ENCODE measurements at places on chromosomes 7 and 10.

DNA sequence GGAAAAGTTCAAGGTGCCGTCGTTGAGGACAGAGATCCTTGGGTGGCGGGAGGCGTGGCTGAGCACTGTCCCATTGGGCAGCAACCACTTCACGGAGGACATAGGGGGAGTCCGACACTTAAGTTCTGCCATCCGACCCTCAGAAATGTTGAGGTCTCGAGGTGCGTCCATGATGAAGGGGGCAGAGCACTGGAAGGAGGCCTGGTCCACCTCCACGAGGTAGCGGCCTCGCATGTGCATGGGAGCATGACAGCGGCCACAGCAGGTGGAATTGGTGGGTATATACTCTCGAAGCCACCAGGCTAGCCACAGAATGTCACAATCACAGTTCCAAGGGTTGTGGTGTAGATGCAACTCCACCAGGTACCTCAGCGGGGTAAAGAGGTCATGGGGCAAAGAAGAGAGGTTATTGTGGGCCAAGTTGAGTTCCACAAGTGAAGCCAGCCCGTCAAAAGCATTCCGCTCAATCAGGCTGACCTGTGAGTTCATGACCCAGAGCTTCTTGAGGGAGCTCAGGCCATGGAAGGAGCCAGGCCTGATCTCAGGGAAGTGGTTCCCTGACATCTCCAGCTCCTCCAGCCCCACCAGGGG lies 1.7 kb downstream of the LRRC4 start:
- DNase-seq, result no peak

- no peak for DNase-seq
Measured at GRCh38 chr10:13346283-13347042, 1.6 kb downstream of the SEPHS1 start.

GRCh38 chr10:125003146-125003900 lies 61.4 kb downstream of the ZRANB1 start:
- no peak for DNase-seq

DNA sequence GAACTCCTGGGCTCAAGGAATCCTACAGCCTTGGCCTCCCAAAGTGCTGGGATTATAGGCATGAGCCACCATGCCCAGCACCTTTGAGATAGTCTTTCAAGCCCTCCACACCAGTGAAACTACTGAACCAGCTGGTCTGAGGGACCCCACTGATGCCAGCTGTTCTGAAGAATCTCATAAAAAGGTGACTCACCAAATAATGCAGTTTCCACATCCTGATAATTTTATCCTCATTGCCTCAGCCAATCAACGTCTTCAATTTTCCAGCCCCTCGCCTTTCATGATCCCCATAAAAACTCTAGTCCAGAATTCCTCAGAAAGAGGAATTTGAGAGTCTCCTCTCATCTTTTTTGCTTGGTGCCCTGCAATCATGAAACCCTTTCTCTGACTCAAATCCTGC lies 1691.6 kb upstream of the LRRTM3 start:
- DNase-seq, result no peak

DNA sequence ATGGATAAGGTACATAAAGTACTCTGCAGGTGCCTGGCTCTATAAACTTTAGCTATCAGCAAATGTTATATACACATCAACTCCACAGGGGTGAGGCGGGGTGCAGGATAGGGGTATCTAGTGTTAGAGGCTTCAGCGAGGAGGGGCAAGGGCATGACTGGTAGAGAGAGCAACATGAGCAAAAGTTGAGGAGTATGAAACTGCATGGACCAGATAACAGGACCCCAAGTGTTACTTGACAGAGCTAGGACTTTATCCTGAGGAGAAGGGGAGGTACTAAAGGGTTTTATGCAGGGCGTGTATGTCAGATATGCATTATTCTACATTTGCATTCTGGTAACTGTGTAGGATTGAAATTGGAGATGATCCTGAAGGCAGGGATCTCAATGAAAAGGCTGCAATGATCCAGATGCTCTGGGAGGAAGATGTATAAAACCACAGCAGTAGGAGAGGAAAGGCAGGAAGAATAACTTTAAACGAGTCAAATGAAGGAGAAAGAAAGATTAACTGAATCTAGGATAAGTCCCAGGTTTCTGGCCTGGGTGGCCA lies 109.8 kb upstream of the FAM133B start:
- no peak for DNase-seq

DNA sequence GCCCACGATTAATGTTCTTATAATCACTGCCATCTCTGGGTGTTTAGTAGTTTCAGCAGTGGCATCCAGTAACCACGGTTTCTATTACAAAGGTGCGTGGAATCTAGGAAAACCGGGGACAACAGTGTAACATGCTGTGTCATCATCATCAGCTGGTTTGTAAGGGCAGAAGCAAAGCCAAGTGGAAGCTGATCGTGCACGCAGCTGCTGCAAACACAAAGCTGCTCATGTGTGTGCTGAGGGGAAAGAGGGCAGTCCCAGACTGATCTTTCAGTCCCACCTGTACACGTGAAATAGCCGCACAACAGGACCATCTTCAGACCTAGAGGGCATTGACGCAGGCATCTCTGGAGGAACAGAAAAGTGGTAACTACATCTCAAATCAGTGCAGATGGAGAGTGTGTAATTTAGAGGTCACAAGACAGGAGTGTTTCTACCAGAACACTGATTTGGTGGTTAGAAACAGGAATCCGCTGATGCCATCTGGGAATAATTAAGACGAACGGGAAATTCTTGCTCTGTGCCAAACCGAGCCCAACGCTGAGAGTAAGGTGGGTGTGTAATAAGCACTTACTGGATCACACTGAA lies 13.4 kb downstream of the ANKRD16 start:
- no peak for DNase-seq

DNA sequence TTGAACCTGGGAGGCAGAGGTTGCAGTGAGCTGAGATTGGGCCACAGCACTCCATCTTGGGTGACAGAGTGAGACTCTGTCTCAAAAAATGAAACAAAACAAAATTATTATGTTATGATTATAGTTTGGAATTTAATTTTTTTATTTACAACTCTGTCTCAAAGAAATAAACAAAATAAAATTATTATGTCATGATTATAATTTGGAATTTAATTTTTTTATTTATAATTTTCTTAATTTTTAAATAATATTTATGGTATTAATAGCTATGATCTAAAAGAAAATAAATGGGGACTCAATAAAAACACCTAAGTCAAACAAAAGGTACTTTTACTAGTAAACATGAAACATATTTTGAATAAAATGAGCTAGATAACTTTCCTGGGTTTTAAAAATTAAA lies 994.8 kb upstream of the GHITM start:
- DNase-seq, result no peak

DNA sequence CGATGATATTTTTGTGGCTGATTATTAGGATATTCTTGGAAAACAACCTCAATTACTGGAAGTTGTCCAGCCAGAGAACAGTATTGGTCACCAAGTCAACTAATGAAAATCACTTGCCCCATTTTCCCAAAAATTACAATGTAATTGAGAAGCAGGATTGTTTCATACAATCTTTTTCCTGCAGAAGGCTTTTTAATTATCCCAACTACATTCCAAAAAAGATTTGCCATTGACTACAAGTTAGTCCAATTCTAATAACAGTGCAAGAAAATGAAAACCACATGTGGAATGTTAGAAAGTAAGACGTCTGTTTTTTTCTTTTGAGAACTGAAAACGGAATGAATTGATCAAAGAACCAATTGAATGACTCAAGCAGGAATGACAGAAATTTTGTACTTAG lies 1195.8 kb downstream of the SORCS1 start:
- no peak for DNase-seq

DNA sequence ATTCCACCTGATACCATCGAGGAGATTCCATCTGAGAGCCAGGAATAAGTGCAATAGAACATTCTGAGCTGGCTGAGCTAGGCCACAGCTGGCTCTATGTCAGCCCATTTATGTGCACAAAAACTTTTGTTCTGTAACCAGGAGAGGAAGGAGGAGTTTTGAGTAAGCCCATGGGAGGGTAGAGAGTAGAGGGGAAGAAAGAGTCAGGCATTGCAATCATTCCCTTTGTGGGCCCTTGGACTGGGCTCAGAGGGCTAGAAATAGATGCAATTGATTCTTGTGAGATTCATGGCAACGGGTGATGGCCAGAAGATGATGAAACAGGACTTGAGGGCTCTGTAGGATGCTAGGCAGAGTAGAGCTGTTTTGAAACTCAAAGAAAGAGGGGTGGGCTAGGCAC lies 104.6 kb upstream of the KIF5B start:
- no peak for DNase-seq

DNA sequence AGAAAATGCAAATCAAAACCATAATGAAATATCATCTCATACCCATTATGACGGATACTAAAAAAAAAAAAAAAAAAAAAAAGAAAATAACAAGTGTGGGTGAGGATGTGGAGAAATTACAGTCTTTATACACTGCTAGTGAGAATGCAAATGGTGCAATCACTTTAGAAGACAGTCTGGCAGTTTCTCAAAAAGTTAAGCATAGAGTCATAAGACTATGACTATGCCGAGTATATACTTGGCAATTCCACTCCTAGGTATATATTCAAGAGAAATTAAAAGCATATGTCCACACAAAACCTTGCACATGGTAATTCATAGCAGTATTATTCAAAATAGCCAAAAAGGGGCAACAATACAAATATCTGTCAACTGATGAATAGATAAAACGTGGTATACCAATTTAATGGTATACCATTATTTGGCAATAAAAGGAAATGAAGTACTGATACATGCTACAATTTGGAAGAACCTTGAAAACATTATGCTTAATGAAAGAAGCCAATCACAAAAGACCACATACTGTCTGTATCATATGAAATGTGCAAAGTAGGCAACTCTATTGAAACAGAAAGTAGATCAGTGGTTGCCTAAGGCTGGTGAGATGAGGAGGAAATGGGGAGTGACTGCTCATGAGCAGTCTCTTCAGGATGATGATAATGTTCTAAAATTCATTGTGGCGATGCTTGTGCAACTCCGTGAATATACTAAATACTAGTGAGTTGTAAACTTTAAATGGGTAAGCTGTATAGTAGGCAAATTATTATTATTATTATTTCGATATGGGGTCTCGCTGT lies 90.1 kb upstream of the NANOS1 start:
- DNase-seq, result no peak

GRCh38 chr10:121493521-121493920 lies 104.7 kb downstream of the FGFR2 start:
- no peak for DNase-seq

DNA sequence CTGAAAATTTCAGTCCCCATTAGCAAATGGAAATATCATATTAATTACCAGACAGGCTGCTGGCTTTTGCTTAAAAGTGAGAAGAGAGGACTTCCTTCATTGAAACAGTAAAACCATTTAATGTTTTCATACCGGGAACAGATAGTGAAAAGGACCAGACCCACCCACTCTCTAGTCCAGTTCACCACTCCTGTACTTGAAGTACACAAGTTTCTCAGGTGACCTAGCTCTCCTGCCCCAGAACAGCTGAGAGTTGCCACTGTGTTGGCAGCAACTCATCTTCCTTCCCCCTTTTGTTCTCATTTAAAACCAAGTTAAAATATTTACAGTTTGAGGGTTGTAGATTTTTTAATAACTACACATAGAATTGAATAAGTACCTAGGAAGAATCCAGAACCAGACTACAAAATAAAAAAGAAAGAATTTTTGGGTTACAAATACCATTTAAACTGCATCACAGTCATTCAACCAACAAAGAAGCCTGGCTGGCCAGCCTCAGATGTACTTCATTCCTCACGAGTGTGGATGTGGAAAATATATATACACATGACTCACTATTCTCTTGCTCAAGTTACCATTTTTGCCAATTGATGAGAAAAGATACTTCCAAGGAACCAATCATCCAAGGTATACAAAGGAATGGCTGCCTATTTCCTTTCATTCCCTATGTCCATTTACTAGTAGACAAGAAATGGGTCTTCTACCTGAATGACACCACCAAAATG lies 68.1 kb downstream of the VPS41 start:
- DNase-seq, result no peak

GRCh38 chr10:5447611-5448071 lies 35.3 kb downstream of the NET1 start:
- no peak for DNase-seq

GRCh38 chr7:33054261-33054964 lies 8.2 kb downstream of the NT5C3A start:
- no peak for DNase-seq

DNA sequence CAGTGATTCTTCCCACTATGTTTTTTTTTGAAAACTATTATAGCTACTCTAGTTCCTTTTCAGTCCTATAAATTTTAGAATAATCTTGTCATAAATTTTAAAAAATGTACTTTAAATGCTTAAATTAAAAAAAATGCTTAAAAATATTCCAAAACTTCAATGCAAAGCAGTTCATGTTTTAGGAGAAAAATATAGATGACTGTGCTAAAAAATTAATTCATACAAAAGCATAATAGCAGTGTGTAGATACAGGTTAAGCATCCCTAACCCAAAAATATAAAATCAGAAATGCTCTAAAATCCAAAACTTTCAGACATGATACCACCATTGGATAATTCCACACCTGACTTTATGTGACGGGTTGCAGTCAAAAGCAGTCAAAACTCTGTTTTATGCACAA lies 12.8 kb downstream of the STEAP4 start:
- DNase-seq, result no peak

GRCh38 chr7:123615344-123615743 lies 13.7 kb downstream of the ASB15 start:
- no peak for DNase-seq

DNA sequence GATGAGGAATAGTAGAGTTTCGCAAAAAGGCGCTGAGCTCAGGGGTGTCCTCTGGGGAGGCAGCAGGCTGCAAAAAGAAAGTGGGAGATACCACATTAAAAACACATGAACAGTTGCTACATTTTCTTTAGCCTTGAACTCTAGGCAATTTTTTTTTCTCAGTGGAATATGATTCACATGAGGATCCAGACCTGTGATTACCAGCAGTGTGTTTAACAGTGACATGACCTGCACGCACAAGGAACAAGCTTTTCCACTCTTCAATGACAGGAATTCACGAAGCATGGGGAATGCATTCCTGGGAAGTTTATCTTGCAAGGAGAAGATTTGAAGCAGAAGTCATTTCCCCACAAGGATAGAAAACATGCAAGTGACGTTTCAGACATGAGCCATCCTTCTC lies 161.6 kb downstream of the ITGA8 start:
- no peak for DNase-seq

DNA sequence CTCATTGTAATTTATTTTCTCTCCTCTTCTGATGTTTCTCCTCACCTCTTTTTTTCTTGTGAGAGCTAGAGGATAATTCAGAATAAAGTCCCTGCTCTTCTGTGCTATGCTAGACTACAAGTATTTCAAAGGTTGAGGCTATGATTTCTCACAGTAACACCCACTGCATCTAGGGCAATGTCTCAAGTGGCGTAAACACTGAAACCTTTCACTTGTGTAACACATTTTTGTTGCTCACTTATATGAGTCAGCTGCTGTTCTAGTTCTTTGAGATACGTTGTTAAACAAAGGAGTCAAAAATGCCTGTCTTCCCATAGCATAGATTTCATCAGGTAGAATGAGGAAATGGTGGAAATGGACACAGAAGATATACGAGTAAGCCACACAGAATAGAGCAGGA lies 305.1 kb upstream of the PITRM1 start:
- DNase-seq, result no peak
